ENCODE measurements at places on chromosomes 7 and 10.

GRCh38 chr10:48842231-48842630, 97.4 kb downstream of the LRRC18 start:
- DNase-seq, result no peak

DNA sequence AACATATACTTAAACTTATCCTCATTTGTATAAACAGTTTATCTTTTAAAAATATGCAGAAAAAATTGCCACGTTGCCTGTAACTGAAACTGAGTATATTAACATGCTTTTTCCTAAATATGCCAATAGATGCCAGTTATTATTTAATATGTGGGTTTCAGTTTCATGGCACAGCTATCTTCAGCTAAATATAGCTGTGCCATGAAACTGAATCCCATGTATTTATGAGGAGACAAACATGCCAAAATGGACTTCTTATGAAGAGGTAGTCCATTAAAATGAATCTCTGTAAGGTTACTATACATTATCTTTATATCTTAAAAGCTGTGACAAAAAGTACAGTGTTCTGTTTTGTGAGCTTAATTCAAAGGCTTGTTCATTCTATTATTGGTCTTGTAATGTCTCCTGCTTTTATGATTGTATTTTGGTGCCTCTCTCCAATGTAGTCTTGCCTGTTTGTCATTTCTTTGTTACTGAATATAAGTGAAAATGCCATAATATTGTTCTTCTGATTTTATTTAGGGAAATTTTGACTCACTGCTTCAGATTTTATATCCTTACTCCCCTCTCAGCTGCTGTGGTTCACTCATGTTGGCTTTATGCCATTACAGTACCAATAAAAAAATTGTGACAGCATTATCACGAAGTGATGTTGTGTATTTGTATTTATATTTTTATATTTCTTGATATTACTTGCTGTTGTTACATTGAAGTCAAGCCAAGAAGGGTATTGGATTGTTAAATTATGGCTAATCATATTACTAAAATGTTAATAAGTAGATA, 34.3 kb upstream of the CACNA2D1 start:
- DNase-seq, result no peak

GRCh38 chr7:106187613-106188350, 75.7 kb upstream of the SYPL1 start:
- no peak for DNase-seq

DNA sequence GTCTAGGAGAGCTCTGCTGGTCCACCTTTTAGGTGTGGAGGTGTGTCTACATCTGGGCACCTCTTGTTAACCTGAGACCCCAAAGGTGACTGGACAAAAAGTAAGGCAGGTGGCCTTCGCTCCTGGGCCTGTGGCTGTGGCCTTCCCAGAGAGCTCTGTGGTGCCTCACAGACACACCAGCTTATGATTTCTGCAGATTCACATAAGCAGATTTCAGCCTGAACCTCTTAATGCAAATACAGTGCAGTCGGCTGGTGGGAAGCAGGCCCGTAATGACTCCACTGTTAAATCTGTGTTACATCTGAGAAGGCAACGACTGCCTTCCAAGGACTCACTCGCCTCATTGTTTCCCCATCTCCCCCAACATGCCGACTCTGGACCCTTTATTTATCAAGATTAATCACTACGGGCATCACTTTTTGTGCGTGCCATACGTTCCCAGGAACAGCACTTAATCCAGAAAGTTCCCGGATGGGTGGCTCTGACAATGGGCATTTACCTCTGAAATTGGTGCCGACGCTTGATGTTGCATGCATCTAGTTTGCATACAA, 119.8 kb downstream of the EBF3 start:
- DNase-seq, result peak; percentile 45

DNA sequence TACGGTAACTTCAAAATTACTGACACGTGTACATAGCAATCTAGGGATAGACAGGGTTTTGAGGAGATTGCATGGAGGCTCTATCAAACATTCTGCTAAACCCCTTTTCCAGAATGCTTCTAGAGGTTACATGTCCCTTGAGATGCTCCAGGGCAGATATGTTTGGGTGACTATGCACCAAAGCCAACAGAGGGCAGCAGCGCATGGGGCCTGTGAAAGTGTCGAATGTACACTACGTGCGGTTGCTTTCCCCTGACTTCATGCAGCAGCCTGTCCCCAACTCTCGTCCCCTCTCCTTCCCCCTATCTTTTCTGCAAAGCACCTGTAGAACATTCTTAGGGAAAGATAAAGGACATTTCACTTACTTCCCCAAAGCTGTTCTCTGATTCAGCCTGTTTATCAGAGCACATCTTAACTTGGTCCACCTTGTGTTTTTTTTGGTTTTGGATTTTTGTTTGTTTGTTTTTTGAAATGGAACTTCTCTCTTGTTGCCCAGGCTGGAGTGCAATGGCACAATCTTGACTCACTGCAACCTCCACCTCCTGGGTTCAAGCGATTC, 90.2 kb downstream of the UBE3C start:
- DNase-seq, result no peak

DNA sequence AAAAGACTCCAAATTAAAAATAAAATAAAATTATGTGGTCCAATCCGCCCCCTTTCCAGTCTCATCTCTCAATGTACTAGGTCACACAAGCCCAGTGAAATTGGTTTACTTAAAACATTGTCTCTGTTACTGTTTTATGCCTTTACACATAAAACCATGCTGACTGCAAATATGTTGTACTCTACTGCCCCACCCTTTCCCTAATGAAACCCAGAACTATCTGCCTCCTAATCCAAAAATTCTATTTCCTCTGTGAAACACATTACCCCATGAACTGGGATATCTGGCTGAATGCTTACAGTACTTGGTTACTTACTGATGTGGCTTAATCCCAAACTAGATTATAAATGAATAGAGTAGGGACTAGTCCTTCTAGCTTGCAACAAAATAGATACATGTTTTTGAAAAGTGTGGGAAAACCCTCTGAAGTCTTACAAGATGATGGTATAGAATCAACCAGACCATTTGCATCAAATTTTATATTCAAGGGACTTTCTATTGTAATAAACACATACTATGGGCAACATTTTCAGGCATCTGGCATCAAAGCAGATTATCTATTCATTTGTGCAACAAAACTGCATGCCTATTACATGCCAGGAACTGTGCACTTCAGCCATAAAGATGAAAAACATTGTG, 10.0 kb upstream of the KMT2E start:
- DNase-seq, result no peak

GRCh38 chr10:14056610-14057332, 274.0 kb downstream of the FRMD4A start:
- no peak for DNase-seq

DNA sequence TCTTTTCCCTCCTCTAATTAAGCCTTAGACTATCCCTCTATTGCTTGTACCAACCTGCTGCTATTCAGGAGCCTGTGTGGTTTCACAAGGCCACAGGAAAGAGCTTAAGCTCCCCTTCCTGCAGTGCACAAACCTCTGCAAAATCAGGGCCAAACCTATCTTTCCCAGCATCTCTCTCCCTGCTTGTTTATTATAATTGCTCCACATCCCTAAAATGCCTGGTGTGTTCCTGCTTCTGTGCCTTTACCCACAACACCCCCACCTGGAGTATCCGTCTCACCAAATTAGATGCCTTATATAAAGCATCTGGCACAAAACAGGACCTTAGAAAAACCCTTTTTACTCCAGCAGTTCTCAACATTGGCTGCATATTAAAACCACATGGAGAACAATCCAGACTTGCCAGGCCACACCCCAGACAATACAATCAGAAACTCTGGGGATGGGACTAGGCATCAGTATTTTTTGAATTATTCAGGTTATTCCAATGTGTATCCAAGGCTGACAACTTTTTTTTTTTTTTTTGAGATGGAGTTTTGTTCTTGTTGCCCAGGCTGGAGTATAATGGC, 16.7 kb downstream of the SEC31B start:
- no peak for DNase-seq

GRCh38 chr10:123009105-123009820, 457 bp downstream of the ACADSB start:
- no peak for DNase-seq

DNA sequence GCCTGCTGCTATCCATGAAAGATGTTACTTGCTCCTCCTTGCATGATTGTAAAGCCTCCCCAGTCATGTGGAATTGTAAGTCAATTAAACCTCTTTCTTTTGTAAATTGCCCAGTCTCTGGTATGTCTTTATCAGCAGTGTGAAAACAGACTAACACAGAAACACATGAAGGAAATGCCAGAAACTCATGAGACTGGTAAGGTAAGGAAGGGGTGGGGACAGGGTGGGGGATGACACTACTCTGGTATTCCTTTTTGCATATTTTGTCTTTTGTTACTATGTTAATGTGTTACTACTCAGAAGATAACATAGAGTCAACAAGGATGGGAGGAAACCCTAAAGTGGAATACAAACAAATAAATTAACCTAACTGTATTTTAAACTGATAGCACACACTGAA, 69.8 kb upstream of the DRGX start:
- DNase-seq, result no peak

- DNase-seq, result no peak
These were observed 39.3 kb downstream of the WDR37 start for GRCh38 chr10:1095498-1095897.

GRCh38 chr7:50331564-50332208, 27.2 kb downstream of the IKZF1 start:
- DNase-seq, result no peak

DNA sequence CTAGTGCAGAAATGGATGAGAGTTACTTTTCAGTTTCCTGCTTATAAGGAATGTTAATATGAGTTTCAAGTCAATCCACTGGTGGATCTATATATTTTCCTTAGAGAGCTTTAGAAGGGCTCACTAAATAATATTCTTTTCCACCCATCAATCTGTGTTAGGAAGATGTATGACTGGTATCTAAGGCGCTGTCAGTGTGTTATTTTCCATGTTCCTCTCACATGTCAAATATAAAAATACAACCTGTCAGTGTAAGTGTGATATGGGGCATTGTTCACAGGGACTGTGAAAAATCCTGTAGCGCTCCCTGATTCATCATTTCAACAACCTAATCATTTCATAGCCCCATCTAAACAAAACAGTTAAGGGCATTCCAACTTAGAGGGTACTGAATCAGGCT, 203.1 kb downstream of the TMEM26 start:
- DNase-seq, result no peak

GRCh38 chr7:20776214-20776911, 10.3 kb downstream of the SP8 start:
- DNase-seq, result no peak

DNA sequence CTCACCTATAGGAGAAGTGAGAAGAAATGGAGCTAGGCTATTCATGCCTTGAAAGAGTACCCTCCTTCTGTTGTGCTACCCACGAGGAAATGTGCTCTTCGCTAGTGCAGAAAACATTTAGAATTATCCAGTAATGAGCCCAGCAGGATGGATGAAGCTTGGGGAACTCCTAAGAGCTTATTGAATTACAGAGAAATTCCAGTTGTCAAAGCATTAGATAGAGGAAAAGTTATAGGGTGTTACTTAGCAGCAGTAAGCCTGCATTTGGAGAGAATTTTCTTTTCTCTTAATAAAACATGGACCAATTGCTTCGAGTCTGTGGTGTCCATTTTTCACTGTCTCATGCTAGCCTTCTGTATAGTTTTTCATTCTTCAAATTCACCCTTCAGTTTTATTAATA, 5.0 kb downstream of the R3HCC1L start:
- no peak for DNase-seq

DNA sequence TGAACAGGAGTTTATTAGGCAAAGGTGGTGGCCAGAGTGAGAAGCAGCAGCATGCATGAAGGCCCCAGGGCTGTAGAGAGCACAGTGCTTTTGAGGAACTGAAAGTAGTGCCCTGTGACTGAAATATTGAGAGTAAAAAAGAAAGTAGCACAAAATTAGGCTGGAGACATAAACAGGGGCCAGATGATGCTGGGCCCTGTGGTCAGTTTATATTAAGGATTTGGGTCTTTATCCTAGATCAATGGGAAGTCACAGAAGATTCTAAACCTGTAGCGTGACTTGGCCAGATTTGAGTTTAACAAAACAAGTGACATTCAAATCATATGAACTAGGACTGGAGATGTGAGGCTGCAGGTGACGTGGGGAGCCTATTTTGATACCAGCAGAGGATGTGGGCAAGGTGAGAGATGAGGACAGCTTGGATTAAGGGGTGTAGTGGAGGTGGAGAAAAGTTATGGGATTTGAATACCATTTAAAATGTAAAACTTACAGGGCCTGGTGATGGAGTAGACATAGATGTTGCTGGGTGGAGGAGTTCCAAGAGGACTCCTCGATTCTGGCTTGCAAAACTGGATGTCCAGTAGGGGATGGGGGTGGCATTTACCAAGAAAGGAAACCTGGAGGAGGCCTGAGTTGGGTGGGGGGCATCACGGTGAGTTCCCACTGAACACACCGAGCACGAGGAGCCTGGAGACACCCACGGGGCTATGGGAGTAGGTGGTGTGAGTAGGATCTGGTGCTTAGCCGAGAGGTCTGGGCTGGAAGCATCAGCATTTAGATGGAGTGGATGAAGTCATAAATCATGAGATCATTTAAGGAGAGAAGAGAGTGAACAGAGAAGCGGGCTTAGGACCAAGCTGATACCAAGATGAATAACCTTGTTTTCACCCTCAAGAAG, 52.8 kb downstream of the HHEX start:
- DNase-seq, result no peak
